ENCODE measurements at places on chromosomes 13 and 19.

GRCh38 chr13:46612267-46612666 lies 59.3 kb downstream of the LRCH1 start:
- no peak for DNase-seq
- H3K36me3 ChIP-seq, result no peaks in the 10 kb centered on the region
- H3K4me3 ChIP-seq, result no peak overlapping the region

DNA sequence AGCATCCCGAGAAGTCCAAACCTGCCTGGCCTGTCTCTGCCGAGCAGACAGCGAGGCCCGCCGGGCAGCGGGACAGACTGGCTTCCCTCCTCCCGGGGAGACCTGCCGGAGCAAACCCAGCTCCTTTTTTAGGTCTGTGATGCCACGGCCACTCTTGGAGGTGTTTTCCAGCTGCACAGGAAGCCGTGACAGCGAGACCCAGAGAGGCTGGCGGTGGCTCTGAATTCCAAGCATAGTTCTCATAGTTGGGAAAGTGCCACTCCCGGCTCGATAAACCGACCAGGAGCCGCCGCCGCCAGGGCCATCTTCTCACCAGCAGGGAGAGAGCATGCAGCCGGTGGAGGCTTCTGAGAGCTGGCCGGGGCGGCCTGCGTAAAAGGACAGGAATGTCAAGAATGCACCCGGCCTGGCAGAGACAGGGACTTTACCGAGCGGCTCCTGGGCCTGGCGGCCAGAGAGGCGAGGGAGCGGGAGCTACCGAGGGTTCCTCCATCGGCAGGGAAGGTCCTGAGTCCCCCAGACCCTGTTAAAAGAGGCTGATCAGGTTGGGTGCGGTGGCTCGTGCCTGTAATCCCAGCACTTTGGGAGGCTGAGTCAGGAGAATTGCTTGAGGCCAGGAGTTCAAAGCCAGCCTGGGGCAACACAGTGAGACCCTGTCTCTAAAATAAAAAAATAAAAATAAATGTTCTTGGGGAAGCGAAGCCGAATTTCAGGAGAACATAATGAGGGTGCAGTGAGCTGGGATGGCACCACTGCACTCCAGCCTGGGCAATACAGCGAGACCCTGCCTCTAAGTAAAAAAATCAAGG lies 64.9 kb downstream of the GADD45B start:
- H3K4me1 ChIP-seq, result peaks cover 14% of the 10 kb centered on the region
- no peaks in the 10 kb centered on the region for H3K36me3 ChIP-seq
- H3K27ac ChIP-seq, result peak overlapping the region; percentile 86
- DNase-seq, result peak; percentile 86
- peak overlapping the region; percentile 33 for H3K4me3 ChIP-seq

DNA sequence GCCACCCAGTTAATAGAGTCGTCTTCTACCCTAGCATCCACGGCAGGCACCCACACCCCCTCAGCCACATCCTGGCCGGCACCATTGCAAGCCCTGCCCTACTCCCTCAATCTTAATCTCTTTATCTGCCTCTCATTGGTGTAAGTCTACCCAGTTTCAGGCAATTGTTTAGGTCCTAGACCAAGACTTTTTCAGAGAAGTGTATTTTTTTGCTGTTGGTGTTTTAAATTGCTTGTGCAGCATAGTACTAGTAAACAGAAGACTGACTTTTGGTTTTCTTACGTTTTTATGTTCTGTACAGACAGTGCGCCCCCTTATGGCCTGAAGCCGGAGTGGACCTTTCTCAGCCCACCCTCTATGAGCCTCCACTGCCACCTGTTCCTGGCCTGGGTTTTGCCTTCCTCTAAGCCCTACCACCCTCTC lies 2.3 kb upstream of the LCP1 start:
- no peaks in the 10 kb centered on the region for H3K27me3 ChIP-seq
- no peak overlapping the region for H3K27ac ChIP-seq
- no peak overlapping the region for H3K4me3 ChIP-seq
- no peaks in the 10 kb centered on the region for H3K36me3 ChIP-seq
- DNase-seq, result no peak

GRCh38 chr19:49427855-49428546 lies 2.8 kb downstream of the GFY start:
- peaks cover 14% of the 10 kb centered on the region for H3K4me1 ChIP-seq
- H3K4me3 ChIP-seq, result no peak overlapping the region
- H3K27ac ChIP-seq, result no peak overlapping the region
- DNase-seq, result no peak
- no peaks in the 10 kb centered on the region for H3K36me3 ChIP-seq

DNA sequence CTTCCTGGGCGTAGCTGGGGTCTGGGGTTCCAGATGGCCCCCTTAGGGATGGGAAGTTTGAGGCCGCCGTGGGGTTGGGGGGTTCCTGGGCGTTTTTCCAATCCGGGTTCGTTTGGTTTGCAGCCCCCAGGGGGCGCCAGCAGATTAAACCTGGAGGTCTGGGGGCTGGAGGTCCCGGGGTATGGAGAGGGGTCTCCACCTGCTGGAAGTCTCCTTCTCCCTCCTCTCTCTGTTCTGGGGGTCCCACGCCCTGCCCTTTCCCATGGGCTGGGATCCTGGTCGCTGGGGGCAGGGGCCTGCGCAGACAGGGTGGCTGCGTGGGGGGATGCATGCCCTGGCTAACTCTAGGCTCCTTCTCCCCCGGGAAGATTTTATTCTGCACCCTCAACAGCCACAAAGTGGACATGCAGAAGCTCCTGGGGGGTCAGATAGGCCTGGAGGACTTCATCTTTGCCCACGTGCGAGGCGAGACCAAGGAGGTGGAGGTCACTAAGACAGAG lies 899 bp downstream of the GIPC3 start:
- peak overlapping the region; percentile 37 for H3K4me3 ChIP-seq
- peaks cover 26% of the 10 kb centered on the region for H3K4me1 ChIP-seq
- H3K27ac ChIP-seq, result peak overlapping the region; percentile 17
- peaks cover 7% of the 10 kb centered on the region for H3K36me3 ChIP-seq

GRCh38 chr19:4911314-4911713 lies 2.0 kb downstream of the UHRF1 start:
- peak overlapping the region; percentile 18 for H3K4me3 ChIP-seq
- no peaks in the 10 kb centered on the region for H3K36me3 ChIP-seq
- no peaks in the 10 kb centered on the region for H3K4me1 ChIP-seq

GRCh38 chr13:51879133-51879532 lies 17.4 kb downstream of the CCDC70 start:
- H3K27me3 ChIP-seq, result no peaks in the 10 kb centered on the region
- H3K4me3 ChIP-seq, result no peak overlapping the region

DNA sequence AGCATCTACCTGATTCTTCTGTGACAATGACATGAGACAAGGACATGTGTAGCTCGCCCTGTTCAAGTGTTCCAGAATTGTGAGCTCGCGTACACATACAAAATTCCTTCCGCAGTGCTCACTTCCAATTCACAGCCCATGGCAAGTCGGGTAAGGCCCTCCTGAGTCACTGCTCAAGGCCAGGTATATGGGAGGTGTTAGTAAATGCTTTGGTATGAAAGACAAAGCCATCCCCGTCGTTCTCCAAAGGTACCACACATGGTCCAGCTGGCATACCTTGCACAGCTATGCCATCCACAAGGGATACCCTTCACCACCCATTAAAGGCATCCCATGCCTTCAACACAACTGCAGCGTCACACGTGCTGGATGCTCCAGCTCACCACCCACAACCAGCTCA lies 4.4 kb upstream of the ELL start:
- no peak for DNase-seq
- no peak overlapping the region for H3K4me3 ChIP-seq
- no peaks in the 10 kb centered on the region for H3K4me1 ChIP-seq
- H3K27ac ChIP-seq, result no peak overlapping the region
- peaks cover 4% of the 10 kb centered on the region for H3K36me3 ChIP-seq

GRCh38 chr19:46520616-46521015 lies 24.9 kb upstream of the PNMA8B start:
- no peaks in the 10 kb centered on the region for H3K36me3 ChIP-seq
- DNase-seq, result no peak
- H3K27ac ChIP-seq, result no peak overlapping the region
- no peaks in the 10 kb centered on the region for H3K4me1 ChIP-seq

DNA sequence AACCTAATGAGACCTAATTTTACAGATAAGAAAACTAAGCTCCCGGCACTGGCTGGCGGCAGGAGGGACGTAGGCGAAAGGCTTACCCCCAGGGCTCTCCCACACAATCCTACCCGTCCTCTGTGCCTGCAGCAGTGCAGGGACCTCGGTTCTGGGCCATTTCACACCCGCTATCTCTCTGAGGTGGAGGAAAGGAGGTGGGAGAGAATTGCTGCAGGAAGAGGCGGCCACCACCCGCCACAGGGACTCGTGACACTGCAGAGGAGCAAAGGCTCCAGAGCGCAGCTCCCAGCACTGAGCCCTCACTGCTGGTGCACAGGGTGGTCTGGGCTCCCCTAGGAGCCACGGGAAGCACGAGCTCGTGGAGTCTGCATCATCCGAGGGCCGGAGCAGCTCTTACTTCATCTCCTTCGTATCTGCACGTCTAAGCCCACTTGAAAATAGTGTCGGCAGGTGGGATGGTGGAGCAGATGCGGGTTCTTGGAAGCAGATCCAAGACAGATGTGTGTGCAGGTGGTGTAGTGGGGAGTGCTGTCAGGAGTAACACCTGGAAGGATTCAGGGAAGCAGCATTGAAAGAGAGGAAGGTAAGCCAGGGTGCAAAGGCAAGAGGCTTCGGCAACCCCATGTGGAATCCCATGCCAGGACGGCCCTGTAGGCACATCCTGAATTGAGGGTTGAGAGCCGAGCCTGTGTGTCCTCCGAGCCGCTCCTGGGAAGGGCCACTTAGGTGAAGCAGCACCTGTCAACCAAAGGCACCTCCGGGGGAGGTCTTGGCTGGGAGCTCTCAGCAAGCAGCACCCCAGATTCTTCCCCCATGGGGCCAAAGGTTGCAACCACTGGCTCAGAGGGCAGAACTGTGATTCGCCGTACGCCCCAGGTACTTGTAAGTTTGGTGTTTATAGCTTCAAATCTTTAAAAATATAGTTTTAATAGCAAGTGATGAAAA lies 115.8 kb upstream of the SPACA7 start:
- H3K4me3 ChIP-seq, result no peak overlapping the region
- H3K4me1 ChIP-seq, result no peaks in the 10 kb centered on the region
- H3K27ac ChIP-seq, result no peak overlapping the region
- no peak for DNase-seq
- H3K27me3 ChIP-seq, result peaks cover 7% of the 10 kb centered on the region
- no peaks in the 10 kb centered on the region for H3K36me3 ChIP-seq

DNA sequence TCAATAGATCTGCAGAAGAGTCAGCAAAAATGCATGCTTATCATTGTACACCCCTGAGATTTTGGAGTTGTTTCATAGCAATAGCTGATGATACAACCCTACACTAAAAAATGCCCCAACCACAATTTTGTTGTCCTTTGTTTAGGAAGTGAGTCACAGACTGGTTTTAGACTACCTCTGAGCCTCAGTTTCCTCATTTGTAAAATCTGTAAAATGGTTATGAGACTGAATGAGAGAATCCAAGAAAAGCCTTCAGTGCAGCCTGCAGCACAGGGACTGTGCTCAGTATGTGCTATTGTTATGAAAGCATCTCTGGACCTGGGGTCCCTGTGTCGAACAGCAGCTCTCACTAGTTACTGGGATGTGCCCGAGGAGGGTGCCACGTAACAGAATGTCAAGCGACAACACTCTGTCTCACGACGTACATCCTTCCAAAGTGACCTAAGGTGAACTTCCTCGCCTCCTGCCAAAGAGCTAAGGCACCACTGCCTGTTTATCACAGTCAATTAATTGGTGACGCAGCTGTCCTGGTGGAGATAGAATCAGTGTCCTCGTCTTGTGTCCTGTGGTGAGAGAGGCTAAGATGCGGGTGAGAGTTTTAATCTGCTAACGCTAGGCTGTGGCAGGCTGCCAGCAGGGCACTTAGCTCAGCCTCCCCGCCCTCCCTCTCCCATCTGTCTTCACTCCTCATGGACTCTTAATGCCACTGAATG lies 18.1 kb downstream of the DHRS12 start:
- no peak overlapping the region for H3K27ac ChIP-seq
- H3K27me3 ChIP-seq, result no peaks in the 10 kb centered on the region
- DNase-seq, result no peak
- no peak overlapping the region for H3K4me3 ChIP-seq

- no peak overlapping the region for H3K4me3 ChIP-seq
- H3K36me3 ChIP-seq, result no peaks in the 10 kb centered on the region
- no peaks in the 10 kb centered on the region for H3K27me3 ChIP-seq
- no peaks in the 10 kb centered on the region for H3K4me1 ChIP-seq
- no peak for DNase-seq
Observed at GRCh38 chr13:89955773-89956172, 1391.7 kb upstream of the MIR17HG start.

GRCh38 chr19:5081443-5082161 lies 112.7 kb downstream of the KDM4B start:
- H3K27ac ChIP-seq, result no peak overlapping the region
- H3K4me3 ChIP-seq, result no peak overlapping the region
- peaks cover 75% of the 10 kb centered on the region for H3K36me3 ChIP-seq
- H3K4me1 ChIP-seq, result no peaks in the 10 kb centered on the region
- no peaks in the 10 kb centered on the region for H3K27me3 ChIP-seq
- no peak for DNase-seq

- H3K36me3 ChIP-seq, result no peaks in the 10 kb centered on the region
- H3K27me3 ChIP-seq, result no peaks in the 10 kb centered on the region
- no peak for DNase-seq
- H3K27ac ChIP-seq, result no peak overlapping the region
Observed at GRCh38 chr13:99275093-99275469, 16.9 kb upstream of the GPR18 start.

- H3K36me3 ChIP-seq, result no peaks in the 10 kb centered on the region
- H3K27me3 ChIP-seq, result no peaks in the 10 kb centered on the region
- H3K27ac ChIP-seq, result no peak overlapping the region
Observed at GRCh38 chr13:75508002-75508548, 26.1 kb upstream of the TBC1D4 start.

GRCh38 chr19:29271341-29271740 lies 58.4 kb upstream of the UQCRFS1 start:
- H3K27me3 ChIP-seq, result no peaks in the 10 kb centered on the region
- no peaks in the 10 kb centered on the region for H3K4me1 ChIP-seq
- no peak overlapping the region for H3K4me3 ChIP-seq

DNA sequence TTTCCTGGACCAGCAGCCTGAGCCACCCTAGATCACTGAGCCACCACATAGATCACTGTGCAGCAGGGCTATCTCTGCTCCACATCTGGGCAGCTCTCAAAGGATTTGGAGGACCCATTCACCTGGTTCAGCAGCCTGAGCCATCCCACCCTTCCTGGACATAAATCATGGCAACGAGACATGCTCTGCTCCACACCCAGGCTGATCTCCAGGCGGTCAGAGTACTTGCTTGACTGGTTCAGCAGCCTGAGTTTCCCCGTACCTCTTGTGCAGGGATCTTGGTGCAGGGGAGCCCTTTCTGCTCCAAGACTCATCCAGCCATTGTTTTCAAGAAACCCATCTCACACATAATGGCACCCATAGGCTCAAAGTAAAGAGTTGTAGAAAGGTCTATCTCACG lies 195.3 kb downstream of the LIG4 start:
- H3K4me1 ChIP-seq, result no peaks in the 10 kb centered on the region
- H3K27ac ChIP-seq, result no peak overlapping the region
- no peaks in the 10 kb centered on the region for H3K36me3 ChIP-seq
- no peaks in the 10 kb centered on the region for H3K27me3 ChIP-seq
- DNase-seq, result no peak
- H3K4me3 ChIP-seq, result no peak overlapping the region

GRCh38 chr19:54903303-54903702 lies 2.6 kb upstream of the NCR1 start:
- no peak overlapping the region for H3K27ac ChIP-seq
- no peak overlapping the region for H3K4me3 ChIP-seq
- H3K36me3 ChIP-seq, result no peaks in the 10 kb centered on the region
- H3K4me1 ChIP-seq, result no peaks in the 10 kb centered on the region
- H3K27me3 ChIP-seq, result no peaks in the 10 kb centered on the region

- no peak overlapping the region for H3K4me3 ChIP-seq
- H3K4me1 ChIP-seq, result no peaks in the 10 kb centered on the region
- H3K27ac ChIP-seq, result no peak overlapping the region
- peaks cover 6% of the 10 kb centered on the region for H3K36me3 ChIP-seq
Observed at GRCh38 chr19:19146865-19147264, 8.6 kb upstream of the TMEM161A start.
